ENCODE measurements at places on chromosomes 7 and 10.

DNA sequence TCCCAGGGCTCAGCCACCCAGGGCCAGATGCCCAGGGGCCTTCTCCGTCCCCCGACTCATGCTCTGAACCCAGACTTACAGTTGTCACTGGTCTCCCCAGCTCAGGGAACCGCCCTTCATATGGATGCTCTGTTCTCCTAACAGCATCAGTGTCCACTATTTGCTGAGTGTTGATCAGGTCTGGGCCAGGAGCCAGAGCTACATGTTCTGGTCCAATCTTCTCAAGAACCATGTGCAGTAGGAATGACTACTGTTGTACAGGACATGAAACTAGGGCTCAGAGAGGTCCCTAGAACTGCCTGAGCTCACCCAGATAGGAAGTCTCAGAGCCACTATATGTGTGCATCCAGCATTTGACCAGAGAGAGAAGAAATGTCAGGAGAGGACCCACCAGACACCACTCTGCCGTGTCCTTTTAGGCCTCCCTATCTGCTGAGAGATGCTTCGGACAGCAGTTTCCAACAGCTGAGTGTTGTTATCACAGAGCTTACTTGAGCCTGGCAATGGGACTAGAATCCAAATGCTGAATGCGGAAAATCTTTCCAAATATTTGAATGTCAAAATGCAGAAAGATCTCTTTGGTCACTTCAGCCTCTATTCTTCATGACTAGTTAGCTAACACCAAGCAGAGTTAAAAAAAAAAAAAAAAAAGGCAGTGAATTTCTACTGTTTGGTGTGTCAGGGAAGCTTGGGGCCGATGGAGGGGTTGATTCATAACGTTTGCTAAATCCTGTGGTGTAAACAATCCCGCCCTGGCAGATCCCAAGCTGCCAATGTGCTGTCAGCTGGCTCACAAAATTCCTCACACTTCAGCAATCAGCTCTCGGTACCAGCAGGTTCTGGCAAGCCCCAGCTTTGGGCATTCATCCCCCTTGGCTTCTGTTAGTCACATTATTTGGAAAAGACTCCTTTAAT, 246.1 kb downstream of the TNS3 start:
- DNase-seq: peak; percentile 80

GRCh38 chr7:85781606-85782005, 594.8 kb upstream of the SEMA3D start:
- no peak for DNase-seq

- no peak for DNase-seq
These were observed 1511.9 kb downstream of the REEP3 start for GRCh38 chr10:65032867-65033769.

- no peak for DNase-seq
These were observed 239.3 kb upstream of the SEMA3C start for GRCh38 chr7:81158189-81158588.

GRCh38 chr7:43528576-43529354, 54.1 kb upstream of the STK17A start:
- DNase-seq: no peak

- no peak for DNase-seq
These were observed 102.5 kb downstream of the RAMP3 start for GRCh38 chr7:45259966-45260646.

DNA sequence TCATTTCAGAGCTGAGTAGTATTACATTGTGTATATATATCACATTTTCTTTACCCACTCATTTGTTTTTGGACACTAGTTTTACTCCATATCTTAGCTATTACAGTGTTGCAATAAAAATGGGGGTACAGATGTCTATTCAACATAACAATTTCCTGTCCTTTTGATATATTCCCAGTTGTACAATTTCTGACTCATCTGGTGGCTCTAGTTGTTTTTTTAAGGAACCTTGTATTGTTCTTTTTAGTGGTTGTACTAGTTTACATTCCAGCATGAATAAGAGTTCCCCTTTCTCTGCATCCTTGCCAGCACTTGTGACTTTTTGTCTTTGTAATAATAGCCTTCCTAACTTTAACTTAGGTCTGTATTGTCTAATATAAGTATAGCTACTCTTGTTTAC, 739.9 kb downstream of the XPNPEP1 start:
- no peak for DNase-seq

DNA sequence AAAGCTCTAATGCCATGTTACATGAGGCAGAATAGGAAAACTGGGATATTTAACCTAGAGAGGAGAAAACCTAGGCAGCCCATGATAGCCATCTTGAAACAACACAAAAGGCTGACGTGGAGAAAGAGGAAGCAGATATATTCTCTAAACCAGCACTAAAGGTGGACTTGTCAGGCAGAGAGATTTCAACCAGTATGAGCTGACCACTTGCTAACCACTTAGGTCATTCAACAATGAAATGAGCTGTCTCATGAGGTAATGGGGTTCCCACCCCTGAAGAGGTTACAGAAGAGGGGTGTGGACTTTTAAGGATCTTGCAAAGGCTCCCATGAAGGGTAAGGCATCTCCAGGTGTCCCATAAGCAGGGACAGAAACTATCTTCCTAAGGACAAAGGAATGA, 26.8 kb upstream of the EGR2 start:
- DNase-seq: no peak

- DNase-seq: peak; percentile 92
These were observed 5.0 kb upstream of the TNRC18 start for GRCh38 chr7:5428478-5429252.

GRCh38 chr7:8160779-8161345, 101.1 kb downstream of the ICA1 start:
- no peak for DNase-seq

- DNase-seq: no peak
These were observed 87.2 kb downstream of the NRF1 start for GRCh38 chr7:129698516-129699418.

- DNase-seq: no peak
These were observed 39.8 kb downstream of the AKR1B1 start for GRCh38 chr7:134419085-134419484.

- no peak for DNase-seq
These were observed 11.6 kb upstream of the ORAI2 start for GRCh38 chr7:102421706-102422240.

- no peak for DNase-seq
These were observed 44.6 kb downstream of the CFAP46 start for GRCh38 chr10:132897516-132898381.

GRCh38 chr7:979886-980571, 3.0 kb upstream of the CYP2W1 start:
- no peak for DNase-seq

GRCh38 chr10:17626656-17627055, 9.5 kb upstream of the HACD1 start:
- no peak for DNase-seq

- no peak for DNase-seq
These were observed 89.3 kb downstream of the HIP1 start for GRCh38 chr7:75649462-75649861.

GRCh38 chr10:124000792-124001201, 92.6 kb downstream of the CHST15 start:
- peak; percentile 56 for DNase-seq

DNA sequence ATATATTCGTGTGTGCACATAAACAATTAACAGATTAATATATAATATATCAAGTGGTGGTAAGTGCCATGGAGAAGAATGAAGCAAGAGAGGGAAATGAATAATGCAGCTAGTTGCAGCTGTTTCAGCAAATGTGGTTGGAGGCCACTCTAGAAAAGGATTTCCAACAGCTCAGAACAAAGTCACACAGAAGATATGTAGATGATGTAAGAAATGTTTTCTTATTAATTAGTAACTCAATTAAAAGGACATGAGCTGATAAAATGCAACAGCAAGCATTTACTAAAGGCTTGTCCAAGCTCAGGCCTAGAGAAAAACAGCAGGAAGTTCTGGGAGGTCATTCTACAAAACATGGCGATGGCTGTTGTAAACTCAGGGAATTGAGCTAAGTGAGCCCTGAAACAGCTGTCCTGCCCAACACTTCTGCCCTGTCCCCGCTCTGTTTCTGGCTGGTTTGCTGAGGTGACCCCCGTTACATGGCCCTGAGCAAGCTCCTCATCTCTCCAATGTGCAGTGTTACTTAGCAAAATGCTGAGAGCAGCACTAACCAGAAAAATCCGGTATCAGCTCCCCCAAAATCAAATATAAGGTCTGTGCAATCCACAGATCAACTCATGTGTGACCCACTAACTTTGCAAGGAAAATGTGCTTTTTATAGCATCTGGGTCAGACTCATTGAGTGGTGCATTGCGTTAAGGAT, 23.4 kb upstream of the C10orf67 start:
- no peak for DNase-seq

DNA sequence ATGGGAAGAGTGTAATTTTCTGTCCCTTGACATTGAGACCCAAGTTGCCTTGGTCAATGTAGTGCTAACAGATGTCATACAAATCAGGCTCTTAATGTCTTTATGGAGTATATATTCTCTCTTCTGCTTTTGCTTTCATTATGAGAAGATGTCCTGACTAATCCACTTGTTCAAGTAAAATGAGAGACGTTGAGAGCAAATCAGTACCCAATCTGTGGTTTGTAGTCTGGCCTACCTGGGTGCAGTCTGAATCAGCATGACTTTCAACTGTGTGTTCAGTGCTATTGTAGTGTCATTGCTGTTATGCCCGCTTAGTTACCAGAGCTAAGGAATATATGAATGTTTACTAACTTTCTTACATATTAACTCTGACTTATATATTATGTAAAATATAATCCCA, 612.4 kb downstream of the ANKRD7 start:
- DNase-seq: no peak

DNA sequence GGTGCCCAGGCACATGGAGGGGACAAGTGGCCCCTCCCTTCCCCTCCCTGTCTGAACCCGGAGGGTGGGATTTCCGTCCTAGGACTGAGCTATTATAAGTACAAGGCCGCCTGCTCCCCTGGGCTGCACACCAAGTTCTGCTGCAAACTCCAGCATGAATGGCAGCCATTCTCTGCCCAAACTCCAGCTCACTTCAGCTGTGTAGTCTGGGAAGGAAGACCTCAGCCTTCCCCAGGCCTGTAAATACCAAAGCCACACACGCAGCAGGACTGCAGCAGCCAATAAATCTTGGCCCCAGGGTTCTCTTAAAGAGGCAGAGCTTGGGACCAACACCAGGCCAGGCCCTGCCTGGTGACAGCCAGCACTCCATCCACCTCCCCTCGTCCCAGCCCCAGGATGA, 291.3 kb upstream of the ZMIZ1 start:
- DNase-seq: peak; percentile 66

DNA sequence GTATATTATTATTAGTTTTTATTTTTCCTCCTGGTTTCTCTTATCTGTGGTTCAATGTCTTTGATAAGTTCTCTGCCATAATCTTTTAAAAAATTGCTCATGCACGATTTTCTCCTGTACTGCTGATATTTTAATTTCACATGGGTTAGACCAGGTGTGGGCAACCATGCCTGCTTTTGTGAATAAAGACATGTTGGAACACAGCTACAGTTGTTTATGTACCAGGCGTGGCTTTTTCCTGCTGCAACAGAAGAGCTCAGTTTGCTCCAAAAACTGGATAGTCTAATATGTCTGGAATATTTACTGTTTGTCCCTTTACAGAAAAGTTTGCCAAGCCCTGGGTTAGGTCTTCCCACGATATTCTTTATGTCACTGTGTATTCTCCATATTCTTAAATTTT, 105.2 kb downstream of the VWC2 start:
- no peak for DNase-seq

DNA sequence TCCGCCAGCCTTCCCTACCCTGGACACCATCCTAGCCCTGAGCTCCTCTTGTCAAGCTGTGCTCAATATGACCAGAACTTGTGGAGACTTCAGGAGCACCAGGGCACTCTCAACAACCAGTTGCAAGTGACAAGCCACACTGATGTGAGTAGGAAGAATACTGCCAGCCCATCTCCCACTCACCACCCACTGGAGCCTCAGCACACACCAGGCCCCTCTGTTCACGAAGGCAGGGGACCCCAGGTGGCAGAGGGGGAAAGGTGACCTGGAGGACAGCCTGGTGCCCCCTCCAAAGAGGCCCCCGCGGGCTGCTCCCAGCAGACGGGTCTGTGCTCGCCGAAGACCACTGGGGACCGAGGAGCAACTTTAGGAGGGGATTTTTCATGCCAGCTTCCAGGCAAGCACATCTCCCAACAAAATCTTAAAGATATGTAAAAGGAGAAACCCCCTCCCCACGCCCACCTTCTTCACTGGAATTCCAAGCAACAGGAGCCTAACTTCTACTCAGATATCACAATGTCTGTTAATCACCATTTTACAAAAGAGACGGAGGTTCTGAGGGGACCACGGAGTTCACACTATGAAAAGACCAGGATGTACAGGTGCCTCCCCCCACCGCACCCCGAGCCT, 1.0 kb downstream of the MMD2 start:
- DNase-seq: no peak

DNA sequence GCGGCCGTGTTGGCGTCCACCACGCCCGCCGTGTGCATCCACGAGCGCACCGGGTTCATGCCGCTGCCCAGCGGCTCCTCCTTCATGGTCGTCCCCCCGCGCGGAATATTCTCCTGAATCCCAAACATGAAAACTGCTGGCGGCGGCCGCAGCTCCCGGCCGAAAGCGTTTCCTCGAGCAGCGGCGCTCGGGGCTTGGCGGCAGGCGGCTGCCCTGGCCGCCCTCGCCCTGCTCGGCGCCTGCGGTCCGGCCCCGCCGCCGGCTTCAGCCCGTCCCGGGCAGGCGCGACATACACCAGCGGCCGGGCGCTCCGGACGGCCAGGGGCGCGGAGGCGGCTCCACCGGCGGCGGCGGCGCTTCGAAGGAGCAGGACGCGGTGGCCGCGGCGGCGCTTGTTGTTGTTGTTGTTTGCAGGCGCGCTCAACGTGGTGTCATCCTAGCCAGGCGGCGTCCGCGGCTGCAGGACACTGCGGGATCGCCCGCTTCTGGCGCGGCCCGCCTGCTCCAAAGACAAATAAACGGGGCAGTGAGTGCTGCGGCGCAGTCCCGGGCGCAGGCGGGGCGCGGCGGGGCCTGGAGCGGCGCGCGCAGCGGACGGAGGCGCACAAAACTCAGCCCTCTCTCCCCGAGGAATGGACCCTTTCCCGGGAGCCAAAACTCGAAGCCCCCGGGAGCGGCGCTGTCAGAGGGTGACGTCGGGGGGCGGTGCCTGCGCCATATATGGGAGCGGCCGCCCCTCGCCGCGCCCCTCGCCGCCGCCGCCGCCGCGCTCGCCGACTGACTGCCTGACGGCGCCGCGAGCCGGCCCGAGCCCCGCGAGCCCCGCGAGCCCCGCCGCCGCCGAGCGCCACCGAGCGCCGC, at the start of gene EBF3:
TSS of gene EBF3 (minus strand) at position 634 of the 861 bp plus-strand sequence. CDS start at position 128, 506 bp downstream.
- peak; percentile 87 for DNase-seq

- DNase-seq: no peak
These were observed 144.7 kb downstream of the PFKFB3 start for GRCh38 chr10:6347391-6347951.

GRCh38 chr10:33125522-33126517, 167.8 kb upstream of the ITGB1 start:
- peak; percentile 58 for DNase-seq

DNA sequence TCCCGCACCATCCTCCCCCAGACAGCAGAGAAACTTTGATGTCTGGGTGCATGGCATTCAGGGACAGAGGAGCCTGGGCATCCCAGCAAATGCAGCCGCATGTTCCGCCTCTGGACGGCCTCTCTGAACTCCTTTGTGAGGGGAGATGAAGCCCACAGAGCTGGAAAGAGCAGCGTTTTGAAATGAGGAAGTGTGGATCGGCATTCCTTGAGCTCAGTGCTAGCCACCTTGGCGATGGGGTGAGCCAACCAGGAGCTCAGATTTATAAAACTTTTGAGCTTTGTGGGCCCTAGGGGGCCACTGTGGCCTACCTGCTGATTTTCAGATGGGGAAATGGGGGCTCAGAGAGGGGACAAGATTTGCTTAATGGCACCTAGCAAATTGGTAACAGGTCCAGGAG, 126.4 kb upstream of the TCF7L2 start:
- no peak for DNase-seq

- peak; percentile 86 for DNase-seq
These were observed 40.0 kb upstream of the INSIG1 start for GRCh38 chr7:155257482-155258225.

- no peak for DNase-seq
These were observed 117.7 kb downstream of the RSU1 start for GRCh38 chr10:16699435-16700057.

Data from right atrium auricular region (tissue), 2 donors.